ENCODE measurements at places on chromosomes 4 and X. TPM values are rescaled to one million over a fixed set of nuclear protein-coding genes. Genes with fewer than 3 reads are reported as not detected.

Gene SCLT1
- 21.4 TPM for polyA plus RNA-seq

Gene GYPE
- 23.1 TPM for polyA plus RNA-seq

Gene UGT2B15
- polyA plus RNA-seq, result 1.9 TPM

- no peak overlapping the region for H3K27ac ChIP-seq
- no peak overlapping the region for H3K4me3 ChIP-seq
- no peaks in the 10 kb centered on the region for H3K27me3 ChIP-seq
- peaks cover 27% of the 10 kb centered on the region for H3K4me1 ChIP-seq
- H3K36me3 ChIP-seq, result peaks cover 34% of the 10 kb centered on the region
Measured at GRCh38 chr4:67696061-67696460, 4.9 kb downstream of the UBA6 start.

GRCh38 chrX:123698979-123699520 lies 33.8 kb downstream of the THOC2 start:
- DNase-seq, result no peak
- no peaks in the 10 kb centered on the region for H3K4me1 ChIP-seq
- no peaks in the 10 kb centered on the region for H3K36me3 ChIP-seq

DNA sequence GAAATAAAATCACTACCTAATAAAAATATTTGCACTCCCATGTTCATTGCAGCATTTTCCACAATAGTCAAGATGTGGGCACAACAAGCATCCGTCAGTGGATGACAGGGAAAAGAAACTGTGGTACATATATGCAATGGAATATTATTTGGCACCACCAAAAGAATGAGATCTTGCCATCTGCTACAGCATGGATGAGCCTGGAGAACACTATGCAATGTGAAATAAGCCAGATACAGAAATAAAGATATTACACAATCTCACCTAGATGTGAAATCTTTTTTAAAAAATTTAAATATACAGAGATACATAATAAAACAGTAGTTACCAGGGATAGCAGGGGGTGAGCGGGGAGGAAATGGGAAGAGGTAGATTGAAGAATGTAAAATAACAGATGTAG lies 44.8 kb downstream of the LDB2 start:
- H3K27ac ChIP-seq, result no peak overlapping the region
- DNase-seq, result no peak
- H3K27me3 ChIP-seq, result no peaks in the 10 kb centered on the region
- H3K4me3 ChIP-seq, result no peak overlapping the region
- no peaks in the 10 kb centered on the region for H3K36me3 ChIP-seq
- H3K4me1 ChIP-seq, result no peaks in the 10 kb centered on the region

DNA sequence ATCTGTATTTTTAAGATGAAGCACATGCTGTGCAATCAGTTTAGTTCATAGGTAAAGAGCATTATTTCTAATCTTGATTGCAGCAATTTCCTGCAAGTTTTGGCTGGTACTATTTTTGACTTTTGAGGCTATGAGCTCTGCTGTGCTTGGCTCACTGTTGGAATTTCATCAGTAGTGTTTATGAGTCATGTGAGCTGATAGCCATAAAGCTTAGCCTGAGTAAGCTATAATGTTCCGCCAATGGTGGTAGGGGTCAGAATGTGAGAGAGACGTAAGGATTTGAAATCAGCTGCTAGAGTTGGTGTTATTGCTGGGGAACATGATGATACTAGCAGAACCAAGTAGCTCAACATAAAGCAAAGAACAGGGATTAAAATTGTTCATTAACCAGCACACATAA lies 590.9 kb upstream of the GNPDA2 start:
- no peaks in the 10 kb centered on the region for H3K27me3 ChIP-seq
- H3K36me3 ChIP-seq, result no peaks in the 10 kb centered on the region
- no peak overlapping the region for H3K4me3 ChIP-seq
- H3K27ac ChIP-seq, result no peak overlapping the region
- H3K4me1 ChIP-seq, result no peaks in the 10 kb centered on the region

- H3K27me3 ChIP-seq, result peaks cover 5% of the 10 kb centered on the region
- H3K4me3 ChIP-seq, result peak overlapping the region; percentile 77
- H3K4me1 ChIP-seq, result peaks cover 4% of the 10 kb centered on the region
- DNase-seq, result no peak
Measured at GRCh38 chr4:70706044-70706461, 15.7 kb upstream of the RUFY3 start.

DNA sequence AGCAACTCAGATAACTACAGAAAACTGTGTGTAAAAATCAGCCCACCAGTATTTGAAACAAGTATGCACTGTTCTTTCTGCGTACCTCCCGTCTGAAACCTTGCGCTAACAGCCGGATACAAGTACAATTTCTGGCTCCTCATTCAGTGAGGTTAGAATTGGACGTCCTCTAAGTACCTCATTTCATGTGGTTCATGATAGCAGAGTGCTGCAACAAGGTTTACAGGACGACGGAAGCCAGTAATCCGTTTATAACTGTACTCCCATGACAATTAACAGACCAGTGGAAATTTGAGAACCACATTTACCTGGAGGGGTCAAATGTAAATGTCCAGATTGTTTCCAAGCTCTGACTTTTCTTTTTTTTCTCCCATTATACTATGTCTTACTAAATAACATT lies 52.9 kb upstream of the TENM3 start:
- no peaks in the 10 kb centered on the region for H3K27me3 ChIP-seq
- no peaks in the 10 kb centered on the region for H3K4me1 ChIP-seq
- DNase-seq, result no peak

GRCh38 chrX:65685112-65685511 lies 17.7 kb downstream of the MSN start:
- H3K36me3 ChIP-seq, result no peaks in the 10 kb centered on the region
- no peak for DNase-seq
- H3K4me3 ChIP-seq, result no peak overlapping the region
- peaks cover 37% of the 10 kb centered on the region for H3K4me1 ChIP-seq
- H3K27me3 ChIP-seq, result no peaks in the 10 kb centered on the region

- H3K27ac ChIP-seq, result no peak overlapping the region
- no peaks in the 10 kb centered on the region for H3K36me3 ChIP-seq
- no peak for DNase-seq
- peaks cover 9% of the 10 kb centered on the region for H3K27me3 ChIP-seq
- no peak overlapping the region for H3K4me3 ChIP-seq
Measured at GRCh38 chrX:103847174-103847870, 15.3 kb upstream of the RAB9B start.

GRCh38 chr4:36123906-36124305 lies 120.4 kb downstream of the ARAP2 start:
- peaks cover 13% of the 10 kb centered on the region for H3K36me3 ChIP-seq
- peak overlapping the region; percentile 38 for H3K27ac ChIP-seq
- H3K4me3 ChIP-seq, result no peak overlapping the region
- no peaks in the 10 kb centered on the region for H3K27me3 ChIP-seq

DNA sequence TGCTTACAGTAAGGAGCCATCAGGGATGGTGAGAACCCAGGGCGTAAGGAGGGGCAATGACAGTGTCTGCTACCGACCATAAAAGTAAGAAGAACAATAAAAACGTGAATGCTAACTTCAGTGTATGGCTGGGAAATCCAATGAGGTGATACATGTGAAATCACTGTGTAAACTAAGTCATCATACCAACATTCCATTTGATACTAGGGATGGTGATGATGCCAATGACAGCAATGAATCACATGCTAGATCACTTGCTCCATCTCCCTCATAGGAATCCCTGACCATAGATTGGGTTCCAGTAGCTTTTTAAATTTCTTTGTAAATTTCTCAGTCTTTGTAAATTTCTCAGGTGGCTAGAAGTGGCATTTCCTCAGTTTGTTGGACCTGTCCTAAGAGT lies 146.3 kb downstream of the SMIM20 start:
- no peaks in the 10 kb centered on the region for H3K4me1 ChIP-seq
- H3K36me3 ChIP-seq, result no peaks in the 10 kb centered on the region
- no peak overlapping the region for H3K4me3 ChIP-seq
- no peak overlapping the region for H3K27ac ChIP-seq

GRCh38 chr4:53183754-53184153 lies 182.1 kb downstream of the SCFD2 start:
- no peaks in the 10 kb centered on the region for H3K36me3 ChIP-seq
- no peak for DNase-seq
- H3K4me3 ChIP-seq, result no peak overlapping the region

- no peaks in the 10 kb centered on the region for H3K36me3 ChIP-seq
- no peaks in the 10 kb centered on the region for H3K4me1 ChIP-seq
- no peaks in the 10 kb centered on the region for H3K27me3 ChIP-seq
- H3K27ac ChIP-seq, result no peak overlapping the region
Measured at GRCh38 chr4:96194993-96195392, 355.1 kb downstream of the PDHA2 start.

DNA sequence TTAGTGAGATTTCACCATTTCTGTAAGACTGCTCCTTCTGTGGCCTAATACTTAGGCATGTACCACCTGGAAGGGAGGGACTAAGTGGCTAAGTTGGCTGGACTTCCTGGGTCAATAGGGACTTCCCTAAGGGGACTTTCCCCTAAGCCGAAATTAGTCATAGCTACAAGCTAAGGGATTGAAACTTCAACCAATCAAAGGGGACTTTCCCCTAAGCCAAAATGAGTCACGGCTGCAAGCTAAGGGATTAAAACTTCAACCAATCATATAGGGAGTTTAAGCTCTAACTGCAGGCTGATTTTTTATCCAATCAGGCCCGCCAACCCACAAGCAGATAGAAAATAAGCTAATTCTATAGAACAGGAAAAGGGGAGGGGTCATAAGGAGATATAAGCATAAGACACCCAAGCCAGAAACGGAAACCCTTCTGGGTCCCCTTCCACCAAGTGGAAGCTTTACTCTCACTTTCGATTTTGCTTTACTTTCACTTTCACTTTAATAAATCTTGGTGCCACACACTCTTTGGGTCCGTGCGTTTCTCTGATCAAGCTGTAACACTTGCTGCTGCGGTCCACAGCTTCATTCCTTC lies 382.8 kb downstream of the KLHL4 start:
- no peaks in the 10 kb centered on the region for H3K27me3 ChIP-seq
- no peaks in the 10 kb centered on the region for H3K36me3 ChIP-seq
- H3K27ac ChIP-seq, result no peak overlapping the region
- H3K4me1 ChIP-seq, result no peaks in the 10 kb centered on the region

DNA sequence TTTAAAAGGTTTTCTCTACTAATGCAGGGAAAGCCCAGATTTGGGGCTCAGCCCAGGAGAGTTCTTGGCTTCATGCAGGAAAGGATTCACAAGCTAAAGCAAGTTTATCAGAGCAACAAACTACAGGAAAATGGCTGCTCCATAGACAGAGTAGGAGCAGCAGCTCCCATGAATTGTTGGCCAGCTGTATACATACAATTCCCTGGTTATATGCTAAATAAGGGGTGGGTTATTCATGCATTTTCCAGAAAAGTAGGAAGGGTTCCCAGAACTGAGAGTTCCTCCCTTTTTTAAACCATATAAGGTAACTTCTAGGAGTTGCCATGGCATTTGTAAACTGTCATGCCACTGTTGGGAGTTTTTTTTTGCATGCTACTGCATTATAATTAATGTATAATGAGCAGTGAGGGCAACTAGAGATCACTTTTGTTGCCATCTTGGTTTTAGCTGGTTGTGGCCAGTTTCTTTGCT lies 2.6 kb downstream of the C4orf33 start:
- H3K36me3 ChIP-seq, result no peaks in the 10 kb centered on the region
- peaks cover 30% of the 10 kb centered on the region for H3K4me1 ChIP-seq
- no peaks in the 10 kb centered on the region for H3K27me3 ChIP-seq
- no peak overlapping the region for H3K27ac ChIP-seq
- no peak overlapping the region for H3K4me3 ChIP-seq

GRCh38 chr4:21885241-21885640 lies 63.3 kb downstream of the KCNIP4 start:
- H3K4me3 ChIP-seq, result no peak overlapping the region
- no peaks in the 10 kb centered on the region for H3K27me3 ChIP-seq
- no peak for DNase-seq
- no peaks in the 10 kb centered on the region for H3K36me3 ChIP-seq
- H3K4me1 ChIP-seq, result no peaks in the 10 kb centered on the region
- no peak overlapping the region for H3K27ac ChIP-seq

GRCh38 chrX:141924293-141924692 lies 20.6 kb downstream of the MAGEC1 start:
- H3K27ac ChIP-seq, result no peak overlapping the region
- H3K4me1 ChIP-seq, result no peaks in the 10 kb centered on the region
- no peaks in the 10 kb centered on the region for H3K36me3 ChIP-seq
- no peak for DNase-seq
- no peaks in the 10 kb centered on the region for H3K27me3 ChIP-seq

DNA sequence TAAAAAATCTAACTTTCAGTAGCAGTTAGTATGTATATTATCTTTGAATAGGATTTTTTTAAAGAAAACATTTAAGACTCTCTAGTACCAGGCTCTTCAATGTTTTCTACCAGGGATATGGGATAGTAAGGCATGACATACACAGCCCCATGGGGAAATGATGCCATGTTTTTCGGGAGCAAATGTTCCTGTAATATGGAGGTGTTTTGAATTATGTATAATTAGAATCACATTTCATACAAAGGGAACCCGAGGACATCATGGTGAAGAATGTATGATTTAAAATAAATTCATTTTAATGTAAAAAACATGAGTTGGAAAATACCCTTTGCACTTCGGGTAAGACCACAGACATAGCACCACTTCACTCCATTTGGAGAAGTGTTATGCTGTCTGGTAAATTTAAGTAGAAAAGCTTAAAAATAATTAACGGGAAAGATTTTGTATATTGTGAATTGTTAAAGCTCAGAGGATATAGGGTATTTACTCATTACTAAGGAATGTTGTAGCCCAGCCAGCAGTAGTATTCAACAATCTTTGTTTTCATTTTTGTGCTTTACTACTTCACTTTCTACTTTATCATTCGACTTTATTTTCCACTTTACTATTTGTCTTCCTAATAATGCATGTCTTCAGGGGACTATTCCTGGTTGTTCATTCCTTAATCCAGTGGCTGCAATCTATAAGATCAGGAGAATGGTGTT lies 2050.7 kb downstream of the ARAP2 start:
- no peak overlapping the region for H3K4me3 ChIP-seq
- no peak overlapping the region for H3K27ac ChIP-seq
- no peaks in the 10 kb centered on the region for H3K4me1 ChIP-seq
- no peak for DNase-seq

DNA sequence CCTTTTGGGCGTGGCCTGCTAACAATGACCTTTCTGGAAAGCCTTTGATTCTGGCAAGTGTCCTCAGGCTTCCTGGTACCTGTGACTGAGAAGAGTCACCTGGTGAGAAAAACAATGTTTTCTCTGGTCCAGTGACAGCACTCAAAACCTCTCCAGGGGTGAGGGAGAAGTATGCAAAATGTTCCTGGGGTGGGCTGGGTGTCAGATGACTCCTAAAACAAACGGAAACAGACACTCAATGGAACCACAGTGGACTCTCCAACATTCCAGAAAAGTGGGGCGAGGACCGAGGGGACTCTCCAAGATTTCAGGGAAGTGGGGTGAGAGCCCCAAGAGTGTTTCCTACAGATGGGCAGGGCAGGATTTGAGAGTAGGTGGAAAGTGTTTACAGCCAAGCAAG lies 69.5 kb downstream of the ANAPC4 start:
- H3K4me3 ChIP-seq, result no peak overlapping the region
- no peaks in the 10 kb centered on the region for H3K4me1 ChIP-seq
- DNase-seq, result no peak

All from left lung (tissue), 14 donors.